ENCODE measurements at places on chromosomes 1 and 21.

DNA sequence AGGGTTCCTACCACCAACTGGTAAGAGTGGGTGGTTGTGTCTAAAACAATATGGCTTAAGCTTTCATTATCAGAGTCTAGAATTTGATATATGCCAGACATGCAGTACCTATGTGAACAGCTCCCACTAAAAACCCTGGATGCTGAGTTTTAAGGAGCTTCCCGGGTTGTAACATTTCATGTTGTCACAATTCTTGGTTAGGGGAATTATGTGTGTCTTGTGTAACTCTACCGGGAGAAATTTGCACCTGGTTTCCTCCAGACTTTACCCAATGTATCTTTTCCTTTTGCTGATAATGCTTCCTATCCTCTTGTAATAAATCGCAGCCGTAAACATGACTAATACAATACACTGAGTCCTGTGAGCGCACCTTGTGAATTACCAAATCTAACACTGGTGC is 48.3 kb downstream of the ARID4B start:
- DNase-seq: peak; percentile 15

DNA sequence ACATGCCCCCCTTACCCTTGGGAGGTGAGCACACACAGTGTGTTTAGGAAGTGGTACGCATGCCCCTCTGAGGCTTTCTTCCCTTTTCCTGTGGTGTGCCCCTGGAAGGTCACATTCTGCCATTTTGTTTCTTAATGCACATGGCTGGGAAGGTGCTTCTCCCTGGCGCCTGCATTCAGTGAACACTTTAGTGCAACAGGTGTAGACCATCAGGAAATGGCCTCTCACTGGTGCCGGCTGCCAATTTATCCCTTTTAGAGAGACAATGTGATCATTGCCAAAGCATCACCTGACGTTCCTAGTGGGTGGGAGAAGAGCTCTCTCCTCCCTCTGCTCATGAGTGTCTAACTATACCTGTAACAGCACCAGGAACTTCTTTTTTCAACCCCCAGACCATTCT is 51.8 kb upstream of the PDE9A start:
- DNase-seq: no peak

GRCh38 chr21:44962403-44962966 is 22.7 kb downstream of the SLX9 start:
- DNase-seq: peak; percentile 64

DNA sequence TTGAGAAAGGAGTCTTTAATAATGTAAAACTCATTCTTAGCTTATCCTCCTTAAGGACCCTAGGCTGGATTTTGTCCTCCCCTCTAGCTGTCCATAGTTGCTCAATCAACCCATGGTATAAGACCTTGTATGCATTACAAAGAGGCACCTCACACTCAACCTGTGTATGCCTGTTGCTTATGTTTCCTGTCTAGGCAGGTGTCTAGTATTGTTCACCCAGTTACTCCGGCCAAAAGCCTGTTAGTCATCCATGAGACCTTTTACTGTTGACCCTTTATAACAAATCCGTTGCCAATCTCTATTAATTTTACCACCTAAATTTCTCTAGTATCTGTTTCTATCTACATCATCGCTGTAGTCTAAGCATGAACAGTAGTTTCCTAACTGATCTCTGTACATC is 3.7 kb downstream of the LYPLAL1 start:
- no peak for DNase-seq

Data from hepatocyte (in vitro differentiated cells).